ENCODE measurements at places on chromosomes 13 and 19.

- no peak for DNase-seq
Observed at GRCh38 chr13:111383591-111384440, 63.4 kb downstream of the TEX29 start.

- DNase-seq = no peak
Observed at GRCh38 chr19:3981736-3982681, 3.3 kb downstream of the EEF2 start.

DNA sequence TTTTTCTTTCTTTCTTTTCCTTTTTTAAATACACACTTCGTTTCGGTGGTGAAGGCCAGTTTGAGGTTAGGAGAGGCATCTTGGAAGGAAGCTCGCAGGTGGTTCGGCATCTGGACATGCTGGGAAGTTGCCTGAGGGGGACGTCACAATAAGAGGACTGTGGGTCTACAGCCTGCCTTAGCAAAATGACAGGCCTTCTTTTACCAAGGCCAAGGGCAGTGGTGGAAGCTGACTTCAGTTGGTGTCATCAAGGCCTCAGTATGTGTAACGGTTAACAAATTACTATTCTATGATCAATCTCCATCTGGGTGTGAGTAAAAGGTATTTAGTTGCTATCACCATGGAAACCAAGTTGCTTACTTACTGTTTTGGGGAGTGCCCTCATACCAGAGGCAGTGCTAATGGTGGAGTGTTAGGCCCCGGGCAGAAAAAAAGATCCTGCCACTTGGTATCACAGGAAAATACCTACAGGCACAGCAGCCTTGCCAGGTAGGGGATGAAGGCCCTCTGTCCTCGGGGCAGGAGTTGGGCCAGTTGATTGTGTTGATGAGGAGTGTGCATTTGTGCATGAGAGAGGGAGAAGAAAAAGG is 10.3 kb downstream of the ACTN4 start:
- no peak for DNase-seq

- no peak for DNase-seq
Observed at GRCh38 chr19:12484011-12484370, 625 bp downstream of the ZNF709 start.

DNA sequence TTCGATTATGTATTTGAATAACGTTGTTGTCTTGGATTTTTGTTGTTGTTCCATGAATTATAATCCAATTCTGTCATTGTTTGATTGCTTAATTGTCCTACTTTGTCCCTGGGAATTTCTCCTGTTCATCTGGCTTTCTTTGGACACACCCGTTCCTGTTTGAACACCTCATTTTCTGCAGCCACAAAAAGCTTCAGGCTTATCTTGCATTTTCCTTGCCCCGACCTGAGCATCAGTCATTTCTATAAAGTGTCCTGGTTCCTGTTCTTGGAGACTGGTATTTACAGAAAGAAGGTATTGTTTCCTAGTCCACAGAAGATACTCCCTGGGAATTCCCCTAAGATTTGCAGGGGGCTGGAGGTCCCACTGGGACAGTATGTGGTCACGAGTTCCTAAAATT is 731.8 kb upstream of the ARGLU1 start:
- DNase-seq = no peak

- no peak for DNase-seq
Observed at GRCh38 chr13:86562866-86563265, 763.6 kb upstream of the SLITRK6 start.

GRCh38 chr13:45851171-45851921 is at the start of gene SIAH3:
TSS of gene SIAH3 (minus strand) at chr13:45851753. CDS start at chr13:45851629, 124 bp downstream.
- peak; percentile 95 for DNase-seq

- DNase-seq = no peak
Observed at GRCh38 chr13:82439159-82439904, 1442.9 kb downstream of the SLITRK1 start.

- DNase-seq = no peak
Observed at GRCh38 chr19:18594824-18595373, 6.3 kb downstream of the REX1BD start.

GRCh38 chr19:35521124-35521743 is 6.9 kb downstream of the SBSN start:
- no peak for DNase-seq

- no peak for DNase-seq
Observed at GRCh38 chr19:40741527-40742390, 8.5 kb downstream of the ACTMAP start.

GRCh38 chr13:83876546-83876945 is 5.7 kb downstream of the SLITRK1 start:
- DNase-seq = no peak

Data from NCI-H82 (cell line).